ENCODE measurements at places on chromosomes 5 and 9. TPM values are rescaled to one million over a fixed set of nuclear protein-coding genes. Genes with fewer than 3 reads are reported as not detected.

- DNase-seq, result no peak
These were observed 21.1 kb downstream of the LOX start for GRCh38 chr5:122056913-122057312.

Gene ARL14EPL
- polyA plus RNA-seq, result not detected

- peak; percentile 52 for DNase-seq
These were observed 60.4 kb downstream of the BNC2 start for GRCh38 chr9:16809912-16810610.

Gene FOXI1
- polyA plus RNA-seq, result not detected

Gene DIRAS2
- polyA plus RNA-seq, result not detected
